ENCODE measurements at places on chromosomes 2 and 18. TPM values are rescaled to one million over a fixed set of nuclear protein-coding genes. Genes with fewer than 3 reads are reported as not detected.

The LOXHD1 gene
- under 0.01 TPM for total RNA-seq

The PLB1 gene
- total RNA-seq, result 3.0 TPM

The CTAGE1 gene
- total RNA-seq, result 0.43 TPM

The CD28 gene
- total RNA-seq, result not detected

The CCDC68 gene
- 9.1 TPM for total RNA-seq

The SLC38A11 gene
- not detected for total RNA-seq

The PKDCC gene
- total RNA-seq, result 8.2 TPM

The ADD2 gene
- total RNA-seq, result not detected

The SCTR gene
- total RNA-seq, result not detected

The CCDC121 gene
- 1.9 TPM for total RNA-seq

The C2orf80 gene
- total RNA-seq, result not detected

The UGT1A1 gene
- total RNA-seq, result not detected

DNA sequence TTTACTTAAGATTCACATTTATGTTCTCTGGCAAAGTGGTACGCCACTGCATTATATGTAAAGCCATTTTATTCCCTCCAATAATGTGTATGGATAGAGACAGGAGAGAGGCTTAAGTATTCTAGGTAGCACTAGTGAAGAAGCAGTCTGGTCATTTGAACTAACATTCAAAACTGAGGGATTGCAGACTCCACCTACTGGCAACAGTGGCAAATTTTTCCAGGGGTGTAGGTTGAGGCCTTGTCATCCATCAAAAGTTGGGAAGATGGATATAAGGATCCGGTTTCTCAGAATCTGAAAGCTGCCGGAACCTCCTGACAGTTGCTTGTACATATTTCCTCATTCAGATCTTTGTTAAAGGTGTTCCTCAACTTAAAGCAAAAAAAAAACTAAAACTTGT, 465.5 kb upstream of the FSHR start:
- DNase-seq, result no peak

GRCh38 chr2:216757532-216757931, 62.2 kb upstream of the IGFBP5 start:
- DNase-seq, result no peak

DNA sequence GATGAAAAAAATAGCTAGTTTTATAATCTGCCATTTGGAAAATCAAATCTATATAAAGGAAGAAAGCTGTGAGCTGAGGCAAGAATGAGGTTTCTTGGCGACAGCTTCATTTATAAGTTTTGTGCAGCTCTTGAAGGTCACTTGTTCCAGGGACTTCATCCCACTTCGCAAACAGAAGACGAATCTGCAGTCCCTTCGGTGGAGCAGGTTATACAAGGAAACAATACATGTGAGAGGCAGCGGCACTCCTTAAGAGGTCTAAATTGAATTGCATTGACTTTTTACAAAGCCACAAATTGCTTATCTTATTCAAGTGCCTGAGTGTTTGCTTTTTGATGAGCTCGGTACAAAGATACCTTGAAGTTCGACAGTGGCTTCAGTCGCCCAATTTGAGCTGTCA, 72.2 kb downstream of the C1QL2 start:
- no peak for DNase-seq

DNA sequence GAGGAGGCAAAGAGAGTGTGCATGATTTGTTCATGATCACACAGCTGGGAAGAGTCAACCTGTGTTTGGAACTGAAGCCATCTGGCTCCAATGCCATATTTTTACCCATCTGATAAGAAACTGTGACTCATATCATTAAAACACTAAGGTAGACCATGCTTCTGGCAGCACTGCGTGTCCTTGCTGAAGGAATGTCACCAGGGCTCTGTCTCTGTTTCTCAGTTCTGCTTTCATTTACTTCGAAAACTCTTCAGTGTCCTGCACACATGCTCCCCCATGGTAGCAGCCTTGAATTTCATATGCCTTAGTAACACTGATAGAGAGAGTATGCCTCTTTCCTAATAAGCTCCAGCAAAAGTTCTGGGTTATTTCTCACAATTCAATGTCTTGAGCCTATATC, 830.4 kb downstream of the DCDC2C start:
- DNase-seq, result no peak

GRCh38 chr18:3262234-3263131, 550 bp downstream of the MYL12B start:
- peak; percentile 46 for DNase-seq

DNA sequence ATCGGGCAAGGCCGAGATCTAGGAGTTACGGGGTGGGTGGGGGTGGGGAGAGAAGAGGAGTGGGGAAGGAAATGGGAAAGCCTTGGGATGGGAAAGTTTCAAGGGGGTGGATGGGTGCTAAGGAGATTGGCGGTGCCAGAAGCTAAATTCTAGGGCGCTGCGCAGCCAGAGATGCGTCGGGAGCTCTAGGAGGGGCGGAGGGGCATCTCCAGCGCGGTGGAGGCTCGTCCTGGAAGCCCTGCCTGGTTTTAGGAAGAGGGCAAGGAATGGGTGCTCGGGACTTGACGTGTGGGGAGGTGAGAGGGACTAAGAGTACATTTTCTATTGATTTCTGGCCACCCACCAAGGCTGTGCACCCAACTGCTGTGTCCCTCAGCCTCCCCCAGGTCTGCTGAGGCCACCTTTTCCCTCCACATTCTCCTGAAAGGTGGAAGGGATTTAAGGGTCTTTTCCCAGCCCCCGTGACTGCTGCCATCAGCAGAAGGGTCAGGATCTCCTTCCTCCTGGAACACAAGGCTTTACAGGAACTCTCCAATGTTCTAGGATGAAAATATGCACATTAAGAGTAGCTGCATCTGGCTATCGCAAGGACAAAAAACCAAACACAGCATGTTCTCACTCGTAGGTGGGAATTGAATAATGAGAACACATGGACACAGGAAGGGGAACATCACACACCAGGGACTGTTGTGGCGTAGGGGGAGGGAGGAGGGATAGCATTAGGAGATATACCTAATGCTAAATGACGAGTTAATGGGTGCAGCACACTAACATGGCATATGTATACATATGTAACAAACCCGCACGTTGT, 1.4 kb downstream of the C2orf72 start:
- no peak for DNase-seq

DNA sequence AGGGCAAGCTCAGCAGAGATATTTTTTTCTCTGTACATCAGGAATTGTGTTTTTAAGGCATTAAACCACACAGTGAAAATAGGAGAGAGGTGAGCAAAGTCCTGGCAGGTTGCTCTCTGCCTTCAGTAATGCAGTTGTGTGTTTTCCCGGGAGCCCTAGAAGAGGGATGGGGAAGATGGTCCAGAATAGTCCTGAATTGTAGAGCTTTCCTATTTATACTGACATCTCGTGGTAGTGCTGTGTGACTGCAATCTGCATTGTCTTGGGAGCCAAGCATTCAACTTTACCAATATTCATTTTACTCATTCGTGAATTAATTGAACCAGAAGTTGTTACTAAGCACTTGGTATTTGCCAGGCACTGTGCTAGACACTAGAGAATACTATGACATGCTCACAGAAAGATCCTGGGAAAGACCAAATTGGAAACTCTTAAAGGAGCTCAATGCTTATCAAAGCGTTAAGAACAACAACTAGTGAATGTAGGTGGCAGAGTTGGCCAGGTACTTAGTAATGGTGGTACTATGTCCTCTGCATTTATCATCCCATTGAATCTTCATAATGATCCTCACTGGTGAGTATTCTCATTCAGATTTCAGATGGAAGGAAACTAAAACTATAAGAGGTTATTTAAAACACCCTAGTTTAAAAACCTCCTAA, 214.6 kb downstream of the TRIB2 start:
- DNase-seq, result peak; percentile 69

- DNase-seq, result no peak
Observed at GRCh38 chr18:80178935-80179818, 68.1 kb downstream of the PARD6G start.

GRCh38 chr2:112255875-112256274, 1.0 kb upstream of the ZC3H8 start:
- DNase-seq, result no peak

DNA sequence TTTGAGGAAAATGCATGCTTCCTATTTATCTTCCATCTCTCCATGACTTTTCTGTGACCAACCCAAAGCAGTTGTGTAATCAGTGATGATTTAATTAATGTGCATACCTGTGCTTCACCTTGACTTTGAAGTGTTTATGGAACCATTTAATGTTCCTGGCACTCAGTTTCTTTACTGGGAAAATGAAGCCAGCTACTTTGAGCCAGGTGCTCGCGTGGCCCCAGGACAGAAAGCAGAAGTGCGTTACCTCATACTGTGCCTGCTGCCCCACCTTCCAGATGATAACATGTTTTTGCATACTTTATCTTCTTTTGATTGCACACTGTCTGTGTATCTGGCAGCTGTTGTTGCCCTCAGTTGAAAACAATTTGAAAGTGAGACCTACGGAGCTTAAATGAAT, 61.3 kb downstream of the PMAIP1 start:
- no peak for DNase-seq

DNA sequence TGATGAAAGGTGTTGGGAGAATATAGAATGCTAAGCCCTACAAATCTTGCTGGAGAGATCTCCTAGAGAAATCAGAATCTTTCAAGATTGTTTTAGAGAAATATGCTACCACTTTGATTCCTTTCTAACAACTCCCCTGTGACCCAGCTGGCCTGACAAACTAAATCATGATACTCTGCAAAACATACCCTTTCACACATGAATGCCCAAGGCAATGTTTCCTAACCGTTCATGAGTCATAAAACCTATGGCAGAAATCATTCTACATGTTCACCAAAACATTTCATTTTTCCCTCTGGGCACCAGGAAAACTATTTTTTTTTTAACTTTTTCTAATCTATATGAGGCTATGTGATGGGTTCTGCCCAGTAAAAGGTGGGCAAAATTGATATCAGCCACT, 77.8 kb upstream of the SETBP1 start:
- DNase-seq, result peak; percentile 48

DNA sequence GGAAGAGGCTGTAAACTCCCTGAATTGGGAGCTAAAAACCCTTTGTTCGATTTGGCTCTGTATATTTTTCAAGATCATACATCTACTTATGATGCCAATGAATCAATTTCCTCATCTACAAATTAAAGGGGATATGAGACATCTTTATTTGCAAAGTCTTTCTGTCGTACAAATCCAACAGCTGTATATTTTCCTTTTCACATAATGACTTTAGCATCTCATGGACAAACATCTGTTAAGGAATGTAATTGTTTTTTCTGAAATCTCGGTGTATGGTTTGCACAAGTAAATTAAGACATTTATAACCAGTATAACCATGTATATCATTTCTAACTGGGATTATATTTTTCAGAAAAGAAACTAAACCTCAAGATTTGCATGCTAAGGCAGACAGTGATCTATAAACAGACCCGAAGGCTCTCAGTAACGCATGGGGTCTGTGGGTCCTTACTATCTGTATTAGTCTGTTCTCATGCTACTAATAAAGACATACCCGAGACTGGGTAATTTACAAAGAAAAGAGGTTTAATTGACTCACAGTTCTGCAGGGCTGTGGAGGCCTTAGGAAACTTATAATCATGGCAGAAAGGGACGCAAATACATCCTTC, 130.8 kb downstream of the SLC8A1 start:
- DNase-seq, result no peak

- peak; percentile 83 for DNase-seq
Observed at GRCh38 chr18:10140461-10141282, 226.9 kb downstream of the VAPA start.

DNA sequence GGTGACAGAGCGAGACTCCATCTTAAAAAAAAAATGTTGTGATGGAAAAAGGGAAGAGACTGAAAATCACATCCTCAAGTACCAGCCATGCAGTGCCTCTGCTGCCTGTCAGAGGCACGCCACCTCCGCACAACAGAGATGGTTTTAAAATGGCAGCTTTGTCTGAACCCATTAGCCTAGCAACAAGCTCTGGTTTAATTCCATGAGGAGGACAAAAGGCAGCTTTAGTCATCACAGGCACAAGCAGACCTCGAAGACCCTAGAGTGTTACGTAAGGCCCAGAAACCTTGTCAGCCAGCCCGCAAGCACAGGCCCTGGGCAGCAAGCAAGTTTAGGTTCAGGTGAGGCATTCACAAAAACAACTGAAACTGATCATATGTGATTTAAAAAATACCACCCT, 10.4 kb downstream of the LCT start:
- no peak for DNase-seq

DNA sequence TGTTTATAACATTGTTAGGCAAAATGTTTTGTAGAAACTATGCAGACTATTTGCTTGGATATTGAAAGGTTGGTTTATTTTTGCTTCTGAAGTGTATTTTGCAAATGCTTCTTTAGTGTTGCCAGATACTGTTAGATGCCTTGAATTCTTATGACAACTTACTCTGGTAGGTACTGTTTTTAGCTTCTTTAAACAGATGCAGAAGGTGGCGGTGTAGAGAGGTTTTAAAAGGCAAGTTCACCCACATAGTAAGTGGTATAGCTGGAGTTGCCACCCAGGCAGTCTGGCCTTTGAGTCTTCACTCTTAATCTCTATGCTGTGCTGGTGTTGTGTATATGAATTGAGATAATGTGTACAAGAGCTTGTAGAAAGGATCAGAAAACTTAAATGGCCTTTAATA, 3.6 kb downstream of the PCYOX1 start:
- no peak for DNase-seq

DNA sequence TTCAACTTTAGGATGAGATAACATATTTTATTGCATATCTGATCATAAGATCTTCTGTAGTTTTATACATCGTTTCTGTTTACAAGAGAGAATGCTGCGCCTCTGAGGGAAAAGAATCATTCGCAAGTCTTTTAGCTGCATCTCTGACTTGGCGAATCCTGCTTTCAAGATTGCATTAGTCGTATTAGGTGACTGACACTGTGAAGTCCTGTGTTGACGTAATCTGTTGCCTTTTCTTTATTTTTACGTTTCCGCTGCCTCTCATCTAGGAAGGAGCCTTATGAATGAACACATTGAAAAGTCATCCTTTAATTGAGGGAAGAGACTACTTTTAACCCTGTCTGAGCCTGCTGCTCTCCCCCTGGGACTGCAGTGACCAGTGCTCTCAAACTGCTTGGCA, 101.5 kb downstream of the LDLRAD4 start:
- no peak for DNase-seq

GRCh38 chr2:234292205-234292961, 204.5 kb downstream of the ARL4C start:
- no peak for DNase-seq

GRCh38 chr18:10449396-10449795, 5.0 kb upstream of the APCDD1 start:
- DNase-seq, result no peak

- DNase-seq, result no peak
Observed at GRCh38 chr18:74630804-74631203, 33.1 kb downstream of the ZNF407 start.

DNA sequence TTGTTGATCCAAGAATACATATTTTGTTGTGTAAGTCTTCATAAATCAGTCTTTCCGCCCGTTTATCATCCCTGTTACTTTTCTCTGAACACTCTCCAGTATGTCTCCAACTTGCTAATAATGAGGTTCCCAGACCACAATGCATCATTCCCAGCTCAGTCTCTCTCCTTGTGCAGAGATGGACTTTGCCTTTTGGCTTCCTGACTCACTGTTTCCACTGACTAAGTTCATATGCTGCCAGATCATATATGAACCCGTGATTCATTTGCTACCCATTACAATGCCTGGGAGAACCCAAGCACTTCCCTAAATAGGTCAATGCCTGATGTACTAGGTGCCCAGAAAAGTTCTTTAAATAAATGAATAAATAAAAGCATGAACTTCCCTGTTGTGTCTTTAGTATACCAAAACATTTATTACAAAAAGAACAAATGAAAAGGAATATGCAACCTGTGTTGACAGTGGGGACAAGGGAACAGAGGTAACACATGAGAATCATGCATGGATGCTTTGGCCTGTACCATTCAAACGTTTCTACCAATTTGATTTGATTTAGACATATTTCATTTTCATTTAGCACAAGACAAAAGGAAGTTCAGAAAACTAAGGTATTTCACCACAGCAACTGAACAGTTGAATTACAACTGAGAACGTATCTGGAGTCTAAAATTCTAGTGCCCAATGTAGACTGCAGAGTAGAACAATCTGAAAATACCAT, 215.4 kb upstream of the HNRNPA3 start:
- peak; percentile 41 for DNase-seq
